ENCODE measurements at places on chromosomes 3 and 15.

DNA sequence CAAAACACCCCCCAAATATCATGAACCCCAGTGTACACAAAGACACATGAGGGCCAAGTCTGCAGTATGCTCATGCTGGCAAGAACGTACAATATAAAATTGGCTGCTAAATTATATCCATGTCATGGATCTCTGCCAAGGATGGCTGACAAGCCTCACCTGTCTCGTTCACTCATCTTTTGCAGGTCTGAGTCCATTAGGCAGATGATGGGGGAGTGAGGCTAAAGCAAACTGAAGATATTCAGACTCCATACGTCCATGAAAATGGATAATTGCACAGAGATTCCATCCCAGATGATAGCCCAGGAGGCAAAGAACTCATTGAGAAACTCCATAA is 122.3 kb upstream of the PTPRG start:
- peak; percentile 52 for DNase-seq

- DNase-seq: no peak
Observed at GRCh38 chr3:33153782-33154181, 40.0 kb downstream of the CRTAP start.

DNA sequence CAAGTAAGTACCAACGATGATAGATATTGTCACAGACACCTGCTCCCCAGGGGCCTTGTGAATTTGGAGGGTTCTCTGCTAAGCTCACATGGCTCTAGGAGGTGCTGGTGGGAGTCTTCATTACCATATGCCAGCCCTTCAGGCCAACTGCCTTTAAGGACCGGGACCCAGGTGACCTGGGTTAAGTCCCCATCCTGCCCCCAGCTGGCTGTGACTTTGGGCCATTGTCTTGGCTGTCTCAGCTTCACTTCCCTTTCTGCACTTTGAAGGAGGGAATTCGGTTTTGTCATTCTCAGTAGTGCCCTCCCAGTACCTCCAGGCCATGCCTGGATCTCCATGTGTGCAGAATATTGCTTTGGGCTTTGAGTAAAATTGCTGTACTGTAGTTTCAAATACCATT is 72.8 kb upstream of the ACAD9 start:
- no peak for DNase-seq

GRCh38 chr15:38699633-38700230 is 135.1 kb upstream of the RASGRP1 start:
- DNase-seq: peak; percentile 25

- DNase-seq: peak; percentile 35
Observed at GRCh38 chr3:50503504-50504342, at the start of gene CACNA2D2. Gene CACNA2D2 (minus strand): TSS chr3:50503634. CDS start chr3:50503423, 211 bp downstream.

GRCh38 chr3:122253581-122253980 is 70.1 kb downstream of the CASR start:
- DNase-seq: no peak

DNA sequence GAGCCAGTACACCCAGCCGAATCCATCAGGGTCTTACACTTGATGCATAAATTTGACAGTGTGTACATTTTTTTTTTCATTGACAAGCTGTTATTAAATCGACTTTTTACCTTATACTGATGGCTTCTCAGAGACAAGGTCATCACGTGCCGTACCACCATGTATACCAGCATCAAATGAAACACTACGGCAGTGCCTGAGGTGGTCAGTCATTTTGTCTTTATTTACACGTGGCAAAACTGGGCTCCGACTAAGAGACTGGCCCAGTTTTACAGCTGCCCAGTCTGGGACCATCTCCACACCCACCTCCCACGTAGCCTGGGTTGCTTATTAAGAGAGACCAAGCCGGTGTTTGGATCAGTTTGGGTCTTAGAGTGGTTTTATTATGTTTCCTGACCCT is 57.4 kb downstream of the TMEM266 start:
- no peak for DNase-seq

- DNase-seq: no peak
Observed at GRCh38 chr3:73228000-73228399, 166.5 kb downstream of the EBLN2 start.

DNA sequence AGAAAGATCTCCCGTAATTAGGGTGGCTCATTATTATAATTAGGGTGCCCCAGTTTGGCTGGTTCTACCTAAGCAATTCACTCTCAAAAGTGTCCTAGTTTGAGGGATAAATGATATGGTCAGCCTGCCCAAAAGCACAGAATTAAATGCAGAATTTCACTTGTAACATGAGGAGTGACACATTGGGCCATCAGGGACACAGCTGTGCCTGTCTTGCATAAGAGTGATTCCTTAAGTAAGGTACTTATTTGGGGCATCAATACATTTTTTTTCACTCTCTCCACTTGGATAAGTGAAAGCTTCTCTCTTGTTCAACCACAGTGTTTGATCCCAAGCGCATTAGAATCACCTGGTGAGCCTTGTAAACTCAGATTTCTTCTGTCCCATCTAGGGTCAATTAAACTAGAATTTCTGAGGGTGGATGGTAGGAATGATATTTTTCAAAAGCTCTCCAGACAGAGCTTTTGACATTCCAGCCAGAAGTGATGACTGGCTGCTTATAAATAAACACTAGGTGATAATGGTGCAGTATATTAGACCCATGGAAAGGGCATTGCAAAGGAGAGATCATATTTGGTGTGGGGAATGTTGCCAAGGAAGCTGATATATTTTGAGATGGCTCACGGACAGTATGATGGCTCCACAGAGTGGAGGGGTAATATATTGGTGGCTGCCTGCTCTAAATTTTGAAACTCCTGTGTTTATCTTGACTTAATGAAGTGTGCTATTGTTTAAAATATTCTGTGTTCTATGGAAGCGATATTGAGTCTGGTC is 458.1 kb upstream of the RASGRP1 start:
- no peak for DNase-seq

DNA sequence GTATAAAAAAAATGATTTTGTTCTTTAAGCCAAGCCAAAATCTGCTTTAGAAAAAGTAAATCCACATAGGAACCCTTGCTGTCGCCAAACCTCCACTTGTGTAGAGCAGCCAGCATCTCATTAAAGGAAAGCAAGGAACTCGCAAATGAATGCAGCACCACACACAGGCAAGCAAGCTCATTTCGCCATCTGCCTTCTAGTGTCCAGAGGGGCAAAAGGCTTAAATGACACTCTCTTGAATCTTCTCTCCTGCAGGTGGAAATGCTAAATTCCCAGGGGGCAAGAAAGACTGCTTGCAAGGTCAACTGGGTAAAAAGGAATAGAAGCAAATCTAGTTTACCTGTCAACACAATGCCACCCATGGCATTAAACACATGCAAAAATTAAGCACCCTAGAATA is 2.4 kb downstream of the MB21D2 start:
- DNase-seq: peak; percentile 87

- no peak for DNase-seq
Observed at GRCh38 chr3:56942523-56942922, 117.9 kb upstream of the SPATA12 start.

GRCh38 chr3:45800611-45801010 is 4.3 kb upstream of the SLC6A20 start:
- DNase-seq: no peak

Data from NCI-H1417 (cell line).